ENCODE measurements at places on chromosomes 3 and 15.

GRCh38 chr3:124919756-124920155 lies 14.8 kb downstream of the MUC13 start:
- no peak for DNase-seq

- DNase-seq: no peak
These were observed 3.3 kb downstream of the CRYGS start for GRCh38 chr3:186540835-186541226.

DNA sequence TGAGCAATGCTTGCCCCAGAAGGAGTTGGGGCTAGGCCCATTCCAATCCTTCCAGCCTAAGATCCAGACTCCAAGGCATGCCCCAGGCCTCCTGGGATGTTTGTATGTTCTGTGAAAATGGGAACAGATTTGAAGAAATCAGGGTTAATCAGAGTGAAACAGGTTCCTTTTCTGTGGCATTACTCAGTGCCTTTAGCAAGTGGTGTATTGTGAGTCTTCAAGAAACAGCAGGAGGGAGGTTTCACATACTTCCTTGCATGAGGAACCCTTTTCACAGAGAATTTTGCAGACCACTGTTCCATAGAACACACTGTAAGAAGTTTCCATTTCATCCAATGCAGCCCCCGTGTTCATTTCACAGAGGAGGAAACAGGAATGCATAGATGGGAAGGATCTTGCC lies 8.4 kb upstream of the CDC25A start:
- DNase-seq: no peak

GRCh38 chr3:122880624-122881023 lies 85.8 kb downstream of the SLC49A4 start:
- DNase-seq: no peak

DNA sequence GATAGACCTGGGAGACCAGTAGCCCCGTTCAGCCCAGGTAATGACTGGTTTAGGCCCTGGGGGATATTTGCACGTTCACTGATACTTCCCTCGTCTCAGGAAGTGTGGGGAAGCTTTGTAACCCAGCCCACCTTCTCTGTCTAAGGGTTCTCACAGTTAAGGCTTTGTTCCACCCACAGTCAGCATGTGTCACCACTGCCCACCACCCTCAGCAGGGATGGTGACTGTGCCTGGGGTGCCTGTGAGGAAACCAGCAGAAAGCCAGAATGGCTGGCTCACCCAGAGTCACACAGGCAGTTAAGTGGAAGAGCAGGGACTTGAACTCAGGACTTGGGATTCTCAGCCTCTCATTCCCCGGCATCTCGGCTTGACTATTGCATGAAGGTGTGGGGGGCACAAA lies 5.2 kb downstream of the KBTBD13 start:
- no peak for DNase-seq

DNA sequence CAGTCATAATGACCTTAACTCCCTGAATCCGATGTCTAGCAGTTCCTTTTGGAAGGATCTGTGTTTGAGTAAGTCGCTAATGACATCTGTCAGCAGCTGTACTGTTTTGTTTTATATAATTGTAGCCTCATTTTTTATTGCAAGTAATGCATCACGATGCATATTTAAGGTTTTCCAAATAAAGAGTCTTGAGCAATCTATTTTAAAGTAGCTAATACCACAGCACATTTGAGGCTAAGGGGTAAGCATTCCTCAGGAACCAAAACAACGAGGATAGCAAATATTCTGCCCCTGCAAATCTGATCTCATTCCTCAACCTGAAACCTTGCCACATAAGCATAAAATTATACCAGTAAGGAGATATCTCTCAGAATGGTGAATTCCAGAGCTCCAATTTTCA lies 98.7 kb downstream of the TBC1D5 start:
- DNase-seq: no peak

DNA sequence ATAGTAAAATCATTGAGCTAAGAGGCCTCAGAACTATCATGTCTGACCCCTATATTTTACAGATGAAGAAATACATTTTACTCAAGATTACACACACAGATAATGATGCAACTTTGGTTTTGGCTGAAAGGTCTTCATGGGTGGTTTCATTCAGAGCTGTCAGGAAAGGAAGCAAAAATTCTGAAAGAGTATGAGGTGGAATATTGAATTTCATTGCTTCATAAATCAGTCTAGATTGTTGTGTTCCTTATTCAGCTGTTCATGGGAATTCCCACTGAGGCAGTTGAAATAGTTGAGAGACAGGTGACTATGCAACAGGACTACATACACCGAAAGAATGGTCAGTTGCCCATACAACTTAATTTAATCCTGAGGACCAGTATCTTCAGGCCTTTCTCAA lies 39.4 kb downstream of the CD200 start:
- DNase-seq: no peak
